Ovary (tissue), 10 donors: ENCODE measurements at places on chromosomes 12 and 14. TPM values are rescaled to one million over a fixed set of nuclear protein-coding genes. Genes with fewer than 3 reads are reported as not detected.

The CABP1 gene
- 0.36 TPM for total RNA-seq

The RPL10L gene
- total RNA-seq = not detected

The HOMEZ gene
- 19.6 TPM for total RNA-seq

The CRIP1 gene
- total RNA-seq = 26.4 TPM

The FAM161B gene
- 13.7 TPM for total RNA-seq

The DLK1 gene
- 1,875 TPM for total RNA-seq

The HOXC10 gene
- total RNA-seq = 0.15 TPM

The SLC5A8 gene
- total RNA-seq = 0.80 TPM

DNA sequence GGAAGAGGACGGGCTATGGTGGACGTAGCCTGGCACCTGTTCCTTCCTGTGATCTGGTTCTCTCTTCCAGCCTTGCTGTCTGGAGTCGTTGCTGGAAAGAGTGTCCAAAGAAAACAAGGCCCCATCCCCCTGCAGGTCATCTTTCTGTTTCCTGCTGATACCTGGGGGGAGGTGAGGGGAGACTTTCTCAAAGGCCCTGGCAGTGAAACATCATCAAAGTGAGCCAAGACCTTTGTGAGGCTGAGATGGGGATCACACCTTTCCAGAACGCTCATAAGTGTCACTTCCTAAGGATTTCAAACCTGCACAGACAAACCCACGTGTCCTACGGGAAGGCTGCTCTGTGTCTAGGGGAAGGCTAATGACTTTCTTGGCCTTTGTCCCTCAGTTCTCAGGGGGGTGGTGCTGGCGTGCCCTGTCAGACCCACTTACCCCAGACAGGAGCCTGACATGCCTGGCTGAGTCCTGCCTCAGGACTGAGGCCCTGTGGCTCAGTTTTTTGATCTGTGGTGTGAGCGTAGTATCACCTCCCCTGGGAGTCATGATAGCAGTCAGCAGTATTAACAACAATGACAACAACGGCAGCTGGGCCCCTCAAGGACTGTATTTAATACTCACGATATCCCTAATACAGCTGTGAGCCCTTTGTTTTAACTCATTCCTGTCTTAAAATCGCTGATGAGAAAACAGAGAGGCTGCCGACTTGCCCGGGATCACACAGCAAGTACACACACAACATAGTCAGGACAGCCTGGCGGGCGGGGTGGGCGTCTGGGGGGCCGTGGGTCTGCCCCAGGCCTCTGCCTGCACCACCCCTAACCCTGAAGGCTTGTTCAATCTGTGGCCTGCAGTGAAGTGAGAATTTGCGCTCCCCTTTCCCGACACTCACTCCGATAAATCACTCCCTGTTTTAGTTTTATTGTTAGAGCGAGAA lies 235.2 kb downstream of the SLC41A2 start:
- DNase-seq = no peak

GRCh38 chr12:116891019-116891418 lies 9.8 kb upstream of the HRK start:
- no peak for DNase-seq

DNA sequence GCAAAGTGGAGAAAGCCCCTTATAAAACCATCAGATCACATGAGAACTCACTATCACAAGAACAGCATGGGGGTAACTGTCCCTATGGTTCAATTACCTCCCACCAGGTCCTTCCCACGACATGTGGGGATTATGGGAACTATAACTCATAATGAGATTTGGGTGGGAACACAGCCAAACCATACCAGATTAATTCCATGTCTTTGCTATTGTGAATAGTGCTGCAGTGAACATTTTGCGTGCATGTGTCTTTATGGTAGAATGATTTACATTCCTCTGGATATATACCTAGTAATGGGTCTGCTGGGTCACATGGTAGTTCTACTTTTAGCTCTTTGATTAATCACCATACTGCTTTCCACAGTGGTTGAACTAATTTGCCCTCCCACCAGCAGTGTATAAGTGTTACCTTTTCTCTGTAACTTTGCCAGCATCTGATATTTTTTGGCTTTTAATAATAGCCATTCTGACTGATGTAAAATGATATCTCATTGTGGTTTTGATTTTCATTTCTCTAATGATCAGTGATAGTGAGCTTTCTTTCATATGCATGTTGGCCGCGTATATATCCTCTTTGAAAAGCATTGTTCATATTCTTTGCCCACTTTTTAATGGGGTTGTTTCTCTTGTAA lies 29.7 kb upstream of the SAV1 start:
- DNase-seq = no peak

GRCh38 chr12:52029685-52030084 lies 21.6 kb upstream of the NR4A1 start:
- no peak for DNase-seq

- DNase-seq = peak; percentile 98
These were observed 92.7 kb downstream of the LRRC74A start for GRCh38 chr14:76918782-76919394.

GRCh38 chr12:94623161-94623920 lies 27.0 kb downstream of the TMCC3 start:
- DNase-seq = no peak

DNA sequence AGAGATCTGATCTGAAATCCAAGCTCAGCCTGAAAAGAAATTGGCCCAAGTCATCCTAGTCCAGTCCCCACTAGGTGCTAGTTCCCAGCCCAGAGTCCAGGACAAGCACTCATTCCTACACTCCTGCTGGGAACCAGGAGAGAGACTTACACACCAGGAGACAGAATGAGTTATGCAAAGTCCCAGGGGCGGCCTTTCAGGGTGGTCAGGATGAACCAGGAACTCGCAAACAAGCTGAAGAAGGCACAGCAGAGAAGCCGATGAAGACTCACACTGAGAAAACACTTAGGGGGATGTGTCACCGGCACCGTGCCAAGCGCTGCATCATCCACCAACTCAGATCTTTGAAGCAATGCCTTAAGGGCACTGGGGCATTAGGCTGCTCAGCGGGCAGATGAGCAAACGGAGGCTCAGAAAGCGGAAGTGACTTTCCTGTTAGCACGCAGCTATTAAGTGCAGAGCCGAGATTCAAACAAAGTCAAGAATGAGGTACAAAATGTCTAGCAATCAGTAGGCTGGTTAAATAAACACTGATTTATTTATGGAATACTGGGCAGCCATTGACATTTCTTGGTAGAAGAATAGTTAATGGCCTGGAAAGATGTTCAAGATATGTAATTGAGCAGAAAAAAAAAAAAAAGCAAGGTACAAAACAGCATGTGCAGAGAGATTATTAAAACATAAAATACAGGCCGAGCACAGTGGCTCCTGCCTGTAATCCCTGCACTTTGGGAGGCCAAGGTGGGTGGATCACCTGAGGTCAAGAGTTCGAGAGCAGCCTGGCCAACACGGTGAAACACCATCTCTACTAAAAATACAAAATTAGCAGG lies 78.7 kb downstream of the LRRC74A start:
- DNase-seq = no peak

- DNase-seq = no peak
These were observed 35.0 kb downstream of the ITPR2 start for GRCh38 chr12:26798023-26798422.

- DNase-seq = no peak
These were observed 206.8 kb downstream of the DACT1 start for GRCh38 chr14:58844544-58844943.

DNA sequence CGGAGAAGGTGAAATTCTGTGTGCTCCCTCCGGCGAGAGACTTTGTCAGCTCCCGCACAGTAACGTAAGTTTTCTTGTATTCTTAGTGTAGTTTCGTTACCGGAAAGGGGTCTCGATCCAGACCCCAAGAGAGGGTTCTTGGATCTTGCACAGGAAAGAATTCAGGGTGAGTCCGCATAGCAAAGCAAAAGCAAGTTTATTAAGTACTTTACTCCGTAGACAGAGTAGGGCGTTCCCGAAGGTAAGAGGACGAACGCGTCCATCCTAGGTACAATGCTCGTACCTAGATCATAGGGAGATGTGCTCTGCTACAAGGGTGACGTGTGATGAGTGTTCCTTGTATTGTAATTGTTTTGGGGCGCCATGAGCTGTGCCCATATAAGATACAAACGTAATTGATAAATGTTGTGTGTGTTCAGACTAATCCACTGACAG lies 293 bp downstream of the IFI27L1 start:
- DNase-seq = no peak

- peak; percentile 22 for DNase-seq
These were observed 473.1 kb downstream of the TMEM121 start for GRCh38 chr14:105999361-106000028.

DNA sequence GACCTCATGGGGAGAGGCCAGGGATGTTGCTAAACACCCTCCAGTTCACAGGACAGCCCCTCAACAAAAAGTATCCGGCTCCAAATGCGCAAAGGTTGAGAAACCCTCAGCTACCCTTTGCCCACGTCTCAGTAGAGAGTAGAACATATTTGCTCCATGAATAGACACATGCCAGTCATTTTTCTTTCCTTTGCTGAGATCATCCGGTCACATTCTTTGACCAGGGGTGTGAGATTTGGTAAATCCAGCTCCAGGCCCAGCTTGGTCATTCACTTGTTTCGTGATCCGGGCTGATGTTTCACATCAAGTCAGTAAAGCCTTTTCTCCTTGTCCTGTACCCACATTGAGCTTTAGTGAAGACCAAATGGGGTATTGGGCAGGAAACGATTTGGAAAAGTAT lies 83.6 kb upstream of the LHX5 start:
- DNase-seq = no peak

DNA sequence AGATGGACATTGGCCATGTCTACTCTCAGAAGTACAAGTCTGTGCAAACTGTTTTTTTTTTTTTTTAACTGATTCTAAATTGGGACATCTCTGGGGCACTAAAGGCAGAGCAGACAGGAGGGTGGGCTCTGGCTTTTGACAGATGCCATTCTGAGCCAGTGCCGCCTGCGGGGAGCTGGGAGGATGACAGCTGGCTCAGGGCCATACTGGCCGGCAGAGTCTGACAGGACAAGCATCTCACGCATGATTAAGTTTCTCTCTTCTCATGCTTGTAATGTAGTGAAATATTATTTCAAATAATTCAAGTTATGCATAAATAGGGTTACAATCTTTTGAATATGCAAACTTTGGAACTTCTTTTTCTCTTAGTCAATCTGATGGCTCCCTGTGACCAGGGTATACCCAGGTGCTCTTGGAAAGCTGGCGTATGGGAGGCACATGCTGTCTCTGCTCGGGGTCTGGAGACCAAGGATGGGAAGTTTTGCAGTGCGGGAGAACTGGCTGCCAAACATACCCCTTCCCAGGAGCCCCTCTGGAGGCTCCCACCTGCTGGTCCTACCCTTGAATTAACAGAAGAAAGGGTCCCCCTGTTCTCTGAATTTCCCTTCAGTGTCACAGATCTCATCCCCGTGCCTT lies 7.6 kb downstream of the CDCA4 start:
- no peak for DNase-seq
